ENCODE measurements at places on chromosomes 4 and X.

GRCh38 chr4:13918110-13918509, 290.6 kb upstream of the BOD1L1 start:
- peak; percentile 70 for DNase-seq

- no peak for DNase-seq
Measured at GRCh38 chr4:185339941-185340340, 55.8 kb downstream of the LRP2BP start.

GRCh38 chrX:13897566-13897965, 80.7 kb upstream of the GPM6B start:
- no peak for DNase-seq

DNA sequence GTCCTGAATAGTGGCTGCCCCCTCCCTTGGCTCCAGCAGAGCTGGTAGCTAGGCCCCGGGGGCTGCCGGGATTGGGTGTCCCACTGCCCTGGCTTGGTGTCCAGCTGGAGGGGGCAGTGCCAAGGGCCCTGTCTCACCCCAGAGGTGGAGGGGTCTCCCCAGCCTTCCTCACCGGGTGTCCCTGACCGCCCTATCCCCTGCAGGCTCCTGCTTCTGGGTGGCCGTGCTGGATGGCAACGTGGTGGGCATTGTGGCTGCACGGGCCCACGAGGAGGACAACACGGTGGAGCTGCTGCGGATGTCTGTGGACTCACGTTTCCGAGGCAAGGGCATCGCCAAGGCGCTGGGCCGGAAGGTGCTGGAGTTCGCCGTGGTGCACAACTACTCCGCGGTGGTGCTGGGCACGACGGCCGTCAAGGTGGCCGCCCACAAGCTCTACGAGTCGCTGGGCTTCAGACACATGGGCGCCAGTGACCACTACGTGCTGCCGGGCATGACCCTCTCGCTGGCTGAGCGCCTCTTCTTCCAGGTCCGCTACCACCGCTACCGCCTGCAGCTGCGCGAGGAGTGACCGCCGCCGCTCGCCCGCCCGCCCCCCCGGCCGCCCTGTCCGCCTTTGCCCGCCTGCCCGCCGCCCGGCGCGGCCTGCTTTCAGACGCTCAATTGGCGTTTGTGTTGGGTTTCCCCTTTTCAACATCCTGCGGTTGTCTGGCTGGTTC, 4.6 kb downstream of the NAT8L start:
- no peak for DNase-seq

- DNase-seq: no peak
Measured at GRCh38 chr4:16758816-16759215, 139.6 kb downstream of the LDB2 start.

DNA sequence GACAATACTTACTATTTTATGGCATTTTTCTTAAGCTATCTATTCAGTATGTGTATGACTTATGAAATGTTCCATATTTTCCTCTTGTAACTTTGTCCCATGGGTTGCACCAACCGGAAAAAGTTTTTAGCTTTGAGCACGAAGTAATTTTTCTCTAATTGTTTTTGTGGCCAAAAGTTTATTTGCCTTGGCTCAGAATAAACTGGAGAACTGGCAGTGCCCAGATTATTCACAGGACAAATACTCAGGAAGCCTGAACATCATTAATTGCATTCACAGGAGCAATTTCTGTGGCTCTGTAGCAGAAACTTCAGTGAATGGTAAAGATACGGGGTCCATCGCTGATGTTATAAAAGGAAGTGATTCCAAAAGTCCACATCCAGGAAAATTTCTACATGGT, 184.5 kb downstream of the ARHGAP10 start:
- no peak for DNase-seq

DNA sequence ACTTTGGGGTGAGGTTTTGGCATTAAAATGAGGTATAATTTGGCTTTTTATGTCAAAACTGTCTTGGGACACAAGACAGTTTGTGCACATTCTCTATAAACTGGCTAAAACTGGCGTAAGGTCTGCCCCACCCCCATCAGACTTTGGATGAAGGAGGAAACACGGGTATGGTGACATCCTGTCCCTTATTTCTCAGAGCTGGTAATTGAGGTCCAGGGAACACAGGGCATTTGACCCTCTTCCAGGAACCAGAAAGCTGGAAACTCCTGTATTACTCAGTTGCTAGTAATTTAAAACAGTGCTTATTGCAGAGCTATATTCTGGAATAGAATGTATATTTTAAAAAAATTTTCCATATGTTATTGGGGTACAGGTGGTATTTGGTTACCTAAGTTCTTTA, 78.8 kb downstream of the SLC16A2 start:
- no peak for DNase-seq

- no peak for DNase-seq
Measured at GRCh38 chr4:10643600-10644425, 40.8 kb downstream of the CLNK start.

DNA sequence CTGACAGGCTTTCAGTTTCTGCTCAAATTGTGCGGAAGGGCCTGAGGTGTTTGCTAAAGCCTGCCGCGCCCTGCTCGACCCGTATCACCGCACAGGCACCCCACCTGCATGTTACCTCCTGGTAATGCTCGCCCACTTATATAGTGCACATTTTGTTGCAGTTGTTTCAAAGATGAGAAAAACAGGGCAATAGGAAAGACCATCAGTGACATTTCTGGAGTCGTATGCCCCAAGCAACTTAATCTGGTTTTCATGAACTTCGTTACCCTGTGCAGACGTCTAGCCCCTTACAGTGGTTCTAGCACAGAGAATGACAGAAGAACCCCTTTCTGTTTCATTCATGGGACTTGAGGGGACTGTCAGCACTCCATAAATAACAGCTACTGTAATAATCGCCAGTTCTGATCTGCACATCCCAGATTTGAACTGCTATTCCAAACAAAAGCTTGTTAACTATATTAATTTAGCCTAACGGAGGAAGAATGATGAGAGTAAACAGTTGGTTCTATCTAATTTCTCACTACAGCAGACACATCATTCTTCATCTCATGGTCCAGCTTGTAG, 940 bp upstream of the DCTD start:
- no peak for DNase-seq

GRCh38 chrX:119401569-119401968, 2.4 kb downstream of the SLC25A43 start:
- DNase-seq: no peak

DNA sequence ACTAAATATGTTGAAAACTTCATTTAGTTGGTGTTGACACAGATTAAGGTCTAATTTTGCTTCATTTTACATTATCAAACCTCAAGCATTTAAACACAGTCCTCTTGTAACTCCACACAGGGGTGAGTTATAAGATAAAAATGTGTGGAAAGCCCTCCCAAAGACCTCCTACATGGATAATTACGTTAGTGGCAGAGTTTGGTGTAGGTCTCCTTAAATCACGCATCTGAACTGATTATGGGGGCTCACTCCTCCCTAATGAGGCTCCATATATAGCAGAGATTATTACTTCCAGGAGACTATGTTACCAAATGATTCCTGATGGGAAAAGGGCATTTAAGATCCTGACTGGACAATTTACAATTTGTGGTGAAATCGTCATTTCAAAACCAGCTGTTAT, 32.2 kb upstream of the VCX3B start:
- DNase-seq: no peak

DNA sequence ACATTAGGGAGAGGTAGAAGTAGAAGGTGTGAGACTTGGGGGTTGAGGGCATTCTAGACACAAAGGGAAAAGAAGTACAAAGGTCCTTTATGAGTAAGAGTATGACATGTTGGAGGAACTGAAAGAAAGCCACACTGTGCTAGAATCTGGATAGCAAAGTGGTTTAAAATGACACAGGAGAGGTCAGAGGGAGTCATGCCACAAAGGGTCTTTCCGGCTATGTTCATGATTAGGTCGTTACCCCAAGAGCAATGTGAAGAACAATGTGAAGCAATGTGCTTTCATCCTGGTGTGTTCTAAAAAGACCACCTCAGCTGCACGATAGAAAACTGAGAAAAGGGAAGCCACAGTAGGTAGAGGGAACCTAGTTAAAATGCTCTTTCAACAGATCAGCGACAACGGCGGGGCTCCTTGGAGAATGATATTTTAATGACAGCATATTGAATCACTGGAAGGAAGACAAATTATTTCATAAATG, 29.2 kb downstream of the SMIM14 start:
- peak; percentile 21 for DNase-seq

DNA sequence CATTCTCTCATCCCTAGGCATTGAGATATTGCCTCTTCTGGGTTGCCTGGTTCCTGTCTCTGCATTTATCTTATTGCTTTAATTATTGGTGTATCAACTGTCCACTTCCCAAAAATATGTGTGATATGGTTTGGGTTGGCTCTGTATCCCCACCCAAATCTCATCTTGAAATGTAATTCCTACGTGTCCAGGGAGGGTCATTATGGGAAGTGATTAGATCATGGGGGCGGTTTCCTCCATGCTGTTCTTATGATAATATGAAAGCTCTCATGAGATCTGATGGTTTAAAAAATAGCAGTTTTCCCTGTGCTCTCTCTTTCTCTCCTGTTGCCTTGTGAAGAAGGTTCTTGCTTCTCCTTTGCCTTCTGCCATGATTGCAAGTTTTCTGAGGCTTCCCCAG, 308.3 kb upstream of the HS3ST1 start:
- DNase-seq: no peak

GRCh38 chr4:159188646-159189045, 85.8 kb downstream of the RAPGEF2 start:
- DNase-seq: no peak

DNA sequence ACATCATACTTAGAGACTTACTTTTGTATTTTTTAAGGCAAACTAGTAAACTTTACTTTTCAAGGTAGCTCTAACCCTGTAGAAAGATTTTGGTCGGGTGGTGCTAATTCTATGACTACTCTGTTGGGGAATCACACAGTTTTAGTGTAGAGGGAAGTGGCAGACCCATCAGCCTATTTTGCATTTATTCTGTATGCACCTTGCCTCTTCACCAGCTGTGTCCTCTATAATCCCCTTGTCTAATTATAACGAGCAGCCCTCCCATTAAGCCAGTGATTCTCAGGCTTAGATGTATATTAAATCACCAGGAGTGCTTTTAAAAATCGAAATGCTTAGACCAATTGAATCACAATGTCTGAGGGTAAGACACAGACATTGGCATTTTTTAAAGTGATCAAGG, 78.1 kb downstream of the GALNT7 start:
- no peak for DNase-seq

GRCh38 chrX:9180623-9181022, 146.7 kb upstream of the FAM9B start:
- no peak for DNase-seq

DNA sequence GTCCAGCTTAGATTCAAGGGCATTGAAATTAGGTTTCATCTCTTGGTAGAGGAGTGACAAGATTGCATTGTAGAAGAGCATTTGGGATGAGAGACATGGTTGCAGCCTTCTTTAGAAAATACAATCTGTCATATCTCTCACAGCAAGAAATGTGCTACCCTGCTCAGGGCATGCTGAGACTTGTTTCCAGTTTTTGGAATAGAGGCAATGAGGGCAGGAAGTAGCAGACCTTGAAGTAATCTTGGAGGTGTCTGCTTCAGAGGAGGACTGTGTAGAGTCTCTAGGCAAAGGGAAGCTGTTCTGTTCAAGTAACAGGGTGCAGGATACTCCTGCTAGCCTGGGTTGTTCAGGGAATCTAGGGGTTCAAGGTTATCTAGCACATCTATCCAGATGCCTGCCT, 116.1 kb upstream of the ZNF827 start:
- DNase-seq: no peak

DNA sequence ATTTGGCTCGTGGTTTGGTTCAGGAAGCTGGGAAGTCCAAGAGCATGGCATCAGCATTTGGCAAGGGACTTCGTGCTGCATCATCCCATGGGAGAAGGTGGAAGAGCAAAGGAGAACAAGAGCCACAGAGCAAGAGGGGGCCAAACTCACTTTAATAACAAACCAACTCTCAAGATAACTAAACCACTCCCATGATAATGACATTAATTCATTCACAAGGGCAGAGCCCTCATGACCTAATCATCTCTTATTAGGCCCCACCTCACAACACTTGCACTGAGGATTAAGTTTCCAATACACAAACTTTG, 113.4 kb upstream of the ATXN3L start:
- DNase-seq: no peak

GRCh38 chrX:57121816-57122215, 468 bp upstream of the SPIN2B start:
- no peak for DNase-seq
